ENCODE measurements at places on chromosomes 7 and 10.
A peak's percentile ranks its signal among the peaks of the same experiment; 100 is the strongest.

- no peak for DNase-seq
Observed at GRCh38 chr7:128757203-128757602, 18.0 kb downstream of the CALU start.

DNA sequence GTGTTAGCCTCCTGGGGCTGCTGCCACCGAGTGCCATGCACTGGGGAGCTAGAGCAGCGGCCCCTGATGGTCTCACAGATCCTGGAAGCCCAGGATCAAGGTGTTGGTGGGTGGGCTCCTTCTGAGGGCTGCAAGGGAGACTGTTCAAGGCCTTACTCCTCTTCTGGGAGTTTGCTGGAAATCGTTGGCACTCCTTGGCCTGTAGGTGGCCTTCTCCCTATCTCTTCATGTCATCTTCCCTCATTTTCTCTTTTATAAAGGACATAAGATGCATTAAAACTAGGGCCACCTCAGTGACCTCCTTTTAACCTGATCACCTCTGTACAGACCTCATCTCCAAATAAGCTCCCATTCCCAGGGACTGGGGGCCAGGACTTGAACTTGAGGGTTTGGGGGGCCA is 27.0 kb upstream of the ZNF862 start:
- DNase-seq: no peak

- DNase-seq: no peak
Observed at GRCh38 chr7:133778472-133778871, 348.7 kb upstream of the LRGUK start.

DNA sequence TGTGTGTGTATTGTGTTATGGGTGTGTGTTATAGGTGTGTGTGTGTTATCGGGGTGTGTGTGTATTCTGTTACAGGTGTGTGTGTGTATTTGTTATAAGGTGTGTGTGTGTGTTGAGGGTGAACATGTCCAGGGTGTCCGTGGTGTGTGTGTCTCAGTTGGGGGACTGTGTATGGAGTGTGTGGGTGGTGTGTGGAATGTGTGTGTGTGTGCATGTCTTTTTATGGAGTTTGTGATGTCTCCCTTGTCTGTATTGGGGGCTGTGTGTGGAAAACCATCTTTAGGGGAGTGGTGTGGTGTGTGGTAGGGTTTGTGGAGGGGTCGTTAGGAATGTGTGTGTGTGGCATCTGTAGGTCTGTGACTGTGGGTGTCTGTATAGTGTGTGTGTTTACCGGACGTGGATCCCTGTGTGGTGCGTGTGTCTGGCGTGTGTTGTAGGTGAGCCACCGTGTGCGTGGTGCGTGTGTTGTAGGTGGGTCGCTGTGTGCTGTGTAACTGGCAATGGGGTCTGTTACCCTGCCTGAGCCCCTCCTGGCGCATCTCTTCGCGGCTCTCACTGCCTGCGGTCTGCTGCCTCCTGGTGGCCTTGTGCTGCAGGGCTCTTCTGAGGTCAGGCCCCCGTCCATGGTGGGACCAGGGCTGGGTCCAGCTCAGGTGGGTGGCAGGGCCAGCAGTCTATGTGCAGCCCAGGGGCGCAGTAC is 61.7 kb downstream of the PALD1 start:
- peak; percentile 36 for DNase-seq

GRCh38 chr7:115505136-115505535 is 525.4 kb downstream of the TFEC start:
- DNase-seq: no peak

GRCh38 chr10:90989378-90989777 is 68.5 kb upstream of the ANKRD1 start:
- no peak for DNase-seq

DNA sequence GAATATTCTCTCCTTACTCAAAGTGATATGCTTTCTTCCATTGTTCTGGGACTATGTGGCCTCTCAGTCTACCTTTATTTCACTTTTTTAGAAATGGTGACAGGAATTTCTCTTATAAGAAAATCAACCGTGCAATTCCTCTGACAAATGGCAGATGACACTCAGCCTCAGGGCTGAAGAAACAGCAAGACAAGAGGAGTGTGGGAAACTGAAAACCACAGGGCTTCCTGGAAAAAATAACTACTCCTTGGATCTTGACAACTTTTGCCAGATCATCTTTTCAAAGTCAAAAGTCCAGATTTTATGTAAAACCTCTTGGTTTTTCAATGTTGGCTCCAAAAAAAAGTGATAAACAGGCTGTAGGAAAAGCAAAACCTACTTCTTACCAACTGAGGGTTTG is 121.5 kb downstream of the TYW1B start:
- DNase-seq: no peak

DNA sequence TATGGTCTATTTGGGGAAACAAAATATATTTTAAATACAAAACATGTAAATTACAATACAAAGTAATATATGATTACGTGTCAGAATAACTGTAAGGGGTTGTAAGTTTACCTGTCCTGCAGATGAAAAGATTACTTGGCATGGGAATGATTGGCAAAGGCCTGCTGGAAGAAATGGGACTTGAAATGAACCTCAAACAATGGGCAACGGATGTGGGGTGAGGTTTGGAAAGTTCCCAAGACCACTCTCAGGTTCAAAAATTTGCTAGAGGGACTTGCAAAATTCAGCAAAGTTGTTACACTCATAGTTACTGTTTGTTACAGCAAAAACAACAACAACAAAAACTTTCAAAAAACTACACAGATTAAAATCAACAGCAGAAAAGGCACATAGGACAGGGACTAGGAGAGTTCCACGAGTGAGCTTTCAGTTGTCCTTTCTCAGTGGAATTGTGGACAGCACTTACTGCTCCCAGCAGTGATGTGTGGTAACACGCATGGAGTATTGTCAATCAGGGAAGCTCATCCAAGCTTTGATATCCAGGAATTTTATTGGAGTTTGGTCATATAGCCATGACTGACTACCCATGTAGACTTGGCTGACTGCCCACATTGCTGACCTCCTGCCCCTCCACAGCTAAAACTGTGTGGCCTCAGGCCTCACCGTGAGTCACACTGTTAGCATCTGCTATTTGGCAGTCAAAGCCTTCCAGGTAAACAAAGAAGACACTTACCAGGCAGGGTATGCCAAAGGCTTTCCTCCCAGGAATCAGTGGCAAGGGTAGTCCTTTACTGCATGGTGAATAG is 43.8 kb downstream of the EXOC6 start:
- no peak for DNase-seq

DNA sequence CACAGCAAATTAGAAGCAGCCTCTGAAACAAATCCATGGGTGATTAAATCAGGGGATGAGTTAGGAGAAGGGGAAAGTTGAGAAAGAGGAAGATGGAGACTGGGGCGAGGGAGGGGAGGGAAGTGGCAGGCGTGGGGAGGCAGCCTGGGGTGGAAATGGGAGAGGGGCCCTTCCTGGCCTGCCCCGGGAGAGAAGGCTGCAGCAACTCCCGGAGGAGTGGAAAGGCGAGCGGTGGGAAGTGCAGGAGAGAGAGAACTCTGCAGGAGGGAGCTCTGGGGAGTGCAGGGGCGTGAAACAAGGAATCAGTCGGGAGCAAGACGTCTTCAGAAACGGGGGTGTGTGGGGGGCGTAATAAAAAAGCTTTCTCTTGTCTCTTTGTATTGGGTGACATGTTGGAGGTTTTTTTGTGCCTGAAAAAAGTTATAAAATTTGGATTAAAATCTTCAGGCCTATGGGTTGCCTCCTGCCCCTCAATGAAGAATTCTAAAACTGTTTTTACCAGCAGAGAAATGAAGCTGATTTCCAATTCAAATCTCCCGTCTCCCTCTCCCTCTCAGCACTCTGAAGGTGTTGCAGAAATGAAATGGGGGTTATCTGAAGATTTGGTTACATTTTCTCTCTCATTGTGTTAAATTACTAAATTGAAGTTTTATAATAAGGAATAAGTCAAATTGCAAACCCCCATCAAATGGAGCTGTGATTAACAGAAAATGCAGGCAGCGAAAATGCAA is 4.7 kb upstream of the UNCX start:
- DNase-seq: no peak

DNA sequence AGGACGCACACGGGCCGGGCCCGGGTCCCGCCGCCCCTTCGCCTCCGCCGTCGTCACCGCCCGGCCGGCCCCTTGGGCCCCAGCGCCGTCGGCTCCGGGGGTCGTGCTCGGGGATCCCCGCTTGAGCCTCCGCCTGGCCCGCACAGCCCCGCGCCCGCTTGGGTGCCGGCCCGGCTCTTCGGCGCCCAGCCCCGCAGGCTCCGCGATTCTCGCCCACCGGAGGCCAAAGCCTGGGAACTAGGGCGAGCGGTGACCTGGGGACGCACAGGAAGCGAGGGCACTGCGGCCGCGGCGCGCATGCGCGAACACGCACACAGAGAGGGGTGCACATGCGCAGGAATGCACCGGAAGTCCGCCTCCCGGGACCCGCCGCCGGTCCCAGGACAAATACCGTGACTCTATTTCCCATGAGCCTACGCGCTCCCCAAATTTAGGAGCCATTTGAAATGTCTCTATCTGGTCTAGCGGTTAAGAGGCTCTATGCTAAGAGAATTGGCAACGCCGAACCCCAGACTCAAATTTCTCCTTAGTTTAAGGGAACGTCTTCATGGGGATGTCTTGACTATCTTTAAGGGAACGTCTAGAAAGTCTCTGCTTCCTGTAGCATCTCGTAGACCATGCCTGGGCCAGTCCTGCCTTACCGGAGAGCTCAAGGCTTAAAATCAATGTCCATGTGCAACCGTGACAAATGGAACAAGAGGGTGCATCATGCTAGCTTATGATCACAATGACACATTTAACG is at the start of gene ZNF12:
Gene ZNF12 (minus strand): TSS at position 282 of the 742 bp plus-strand sequence. CDS start 1,774 bp downstream, outside the sequence.
- peak; percentile 96 for DNase-seq

DNA sequence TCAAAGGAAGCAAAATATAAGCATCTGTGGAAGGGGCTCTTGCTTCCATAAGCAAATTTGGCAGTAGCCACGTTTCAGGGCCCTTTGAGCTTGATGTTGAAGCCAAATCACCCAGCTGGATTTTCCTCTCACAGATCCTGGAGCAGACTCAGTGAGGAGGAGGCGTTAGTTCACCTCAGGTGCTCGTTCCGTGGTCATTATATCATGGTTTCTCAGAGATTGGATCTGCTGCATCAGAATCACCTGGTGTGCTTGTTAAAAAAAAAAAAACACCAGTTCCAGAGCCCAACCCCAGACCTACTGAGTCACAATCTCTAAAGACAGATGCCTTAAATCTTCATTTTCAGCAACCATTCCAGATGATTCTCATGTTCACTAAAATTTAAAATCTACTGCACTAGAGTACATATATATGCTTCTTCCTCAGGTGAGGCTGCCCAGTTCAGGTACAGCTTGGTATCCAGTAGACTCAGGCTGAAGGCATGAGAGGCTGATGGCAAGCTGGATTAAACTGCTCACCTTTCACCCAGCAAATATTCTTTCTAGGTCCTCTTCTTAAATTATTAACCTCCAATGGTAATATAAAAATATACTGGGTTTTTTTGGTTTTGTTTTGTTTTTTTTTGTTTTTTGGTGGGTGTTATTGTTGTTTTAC is 24.9 kb downstream of the TFAM start:
- no peak for DNase-seq

All from activated CD4-positive, alpha-beta T cell treated with anti-CD3 and anti-CD28 coated beads, Interleukin-2, amount 50 U/mL, for 48 hours (primary cell).